ENCODE measurements at places on chromosomes 1 and 21.

- DNase-seq = no peak
Measured at GRCh38 chr1:225635649-225636048, 17.3 kb downstream of the ENAH start.

DNA sequence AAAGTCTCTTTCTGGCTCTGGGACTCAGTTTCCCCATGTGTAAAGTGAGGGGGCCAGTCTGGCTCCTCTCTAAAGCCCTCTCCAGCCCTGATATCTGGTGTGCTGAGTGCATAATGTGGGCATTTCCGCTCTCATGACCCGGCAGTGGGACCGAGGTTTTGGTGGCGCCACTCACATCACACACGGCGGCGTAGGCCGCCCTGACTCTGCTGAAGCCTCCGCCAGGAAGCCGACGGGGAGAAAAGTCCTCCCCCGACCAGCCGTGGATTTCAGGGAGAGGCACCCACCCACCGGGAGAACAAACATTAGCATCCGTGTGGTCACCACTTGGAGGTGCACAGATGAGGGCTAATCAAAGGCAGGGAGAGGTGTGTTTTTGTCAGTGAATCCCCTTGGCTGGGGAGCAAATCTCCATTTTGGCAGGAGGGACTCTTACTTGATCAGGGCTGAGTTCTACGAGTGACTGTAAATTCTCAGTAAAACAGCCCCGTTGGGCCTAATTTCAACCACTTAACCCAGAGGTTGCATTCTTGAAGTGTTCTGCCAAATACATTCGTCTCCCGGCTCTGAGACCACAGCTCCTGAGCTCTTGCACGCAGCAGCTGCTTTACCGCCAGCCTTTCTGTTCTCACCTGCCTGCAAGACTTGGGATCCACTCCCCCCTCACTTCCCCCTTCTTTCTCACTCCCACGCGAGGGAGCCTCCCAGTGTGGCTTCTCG lies 118.2 kb downstream of the FOXD2 start:
- DNase-seq = no peak

GRCh38 chr1:21906173-21907078 lies 30.7 kb downstream of the HSPG2 start:
- DNase-seq = no peak

DNA sequence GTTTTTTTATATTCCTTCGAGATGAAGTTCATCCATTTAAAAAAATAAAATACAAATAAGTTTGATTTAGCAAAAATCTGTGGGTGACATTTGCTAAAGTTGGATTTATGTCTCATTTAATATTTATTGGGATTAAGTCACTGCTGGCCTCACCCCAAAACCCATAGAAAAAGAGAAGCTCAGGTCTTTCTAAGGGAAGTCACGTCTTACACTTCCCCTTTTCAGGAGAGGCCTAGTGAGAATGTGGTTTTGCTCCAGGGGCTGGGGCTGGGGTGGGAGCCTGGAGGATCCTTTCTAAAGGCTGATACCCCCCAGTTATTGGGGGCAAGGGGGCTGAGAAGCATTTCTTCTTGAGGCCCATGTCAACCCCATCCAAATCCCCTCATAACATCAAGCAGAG lies 300.3 kb downstream of the DSCAM start:
- no peak for DNase-seq

GRCh38 chr21:42228709-42229220 lies 9.8 kb downstream of the ABCG1 start:
- DNase-seq = no peak

- no peak for DNase-seq
Measured at GRCh38 chr1:204435872-204436271, 24.3 kb upstream of the PPP1R15B start.

- no peak for DNase-seq
Measured at GRCh38 chr21:33644383-33645074, 2.2 kb downstream of the ITSN1 start.

DNA sequence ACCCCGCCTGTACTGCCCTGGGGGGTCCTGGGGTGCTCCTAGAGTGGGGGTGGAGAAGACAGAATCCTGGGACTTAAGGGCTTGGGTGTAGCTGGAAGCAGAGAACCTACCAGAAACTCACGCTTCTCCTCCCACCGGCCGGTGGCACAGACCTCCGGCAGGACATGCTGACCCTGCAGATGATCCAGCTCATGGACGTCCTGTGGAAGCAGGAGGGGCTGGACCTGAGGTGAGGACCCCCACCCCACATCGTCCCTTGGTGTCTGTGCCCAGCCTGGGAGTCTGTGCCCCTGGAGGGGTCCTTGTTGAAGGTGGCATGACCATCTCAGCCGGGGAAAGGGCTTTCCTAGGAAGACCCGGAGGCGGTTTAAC lies 70.8 kb downstream of the PIK3CD start:
- no peak for DNase-seq

All from T47D (cell line).